ENCODE measurements at places on chromosomes 11 and 22. TPM values are rescaled to one million over a fixed set of nuclear protein-coding genes. Genes with fewer than 3 reads are reported as not detected.

- no peaks in the 10 kb centered on the region for H3K36me3 ChIP-seq
- H3K27ac ChIP-seq = no peak overlapping the region
- no peaks in the 10 kb centered on the region for H3K27me3 ChIP-seq
- DNase-seq = no peak
- no peaks in the 10 kb centered on the region for H3K4me1 ChIP-seq
- no peak overlapping the region for H3K4me3 ChIP-seq
Measured at GRCh38 chr22:48357961-48358360, 1469.7 kb downstream of the BRD1 start.

DNA sequence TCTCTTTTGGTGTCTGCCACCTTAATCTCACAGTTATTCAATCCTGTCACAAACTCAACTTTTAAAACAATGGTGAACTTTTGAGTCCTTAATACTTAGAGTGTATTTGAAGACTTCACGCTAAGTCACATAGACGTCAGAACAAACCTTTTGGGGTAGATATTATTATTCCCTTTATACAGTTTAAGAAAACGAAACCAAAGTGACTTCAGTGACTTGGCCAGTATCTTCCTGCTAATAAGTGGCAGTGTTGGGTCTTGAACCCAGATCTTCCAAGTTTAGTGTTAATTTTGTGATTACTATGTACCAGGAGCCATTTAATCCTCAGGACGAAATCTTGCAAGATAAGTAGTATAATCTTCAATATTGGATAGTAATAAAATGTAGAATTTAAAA is 691 bp downstream of the CEP295 start:
- peak overlapping the region; percentile 69 for H3K27ac ChIP-seq
- no peaks in the 10 kb centered on the region for H3K27me3 ChIP-seq

- H3K4me3 ChIP-seq = no peak overlapping the region
- no peaks in the 10 kb centered on the region for H3K36me3 ChIP-seq
- H3K27ac ChIP-seq = no peak overlapping the region
- no peaks in the 10 kb centered on the region for H3K4me1 ChIP-seq
Measured at GRCh38 chr11:125201525-125202141, 37.1 kb downstream of the PKNOX2 start.

THY1 gene
- total RNA-seq = not detected

EIF1AD gene
- total RNA-seq = 57.0 TPM

KCNJ4 gene
- total RNA-seq = not detected

SLC22A8 gene
- total RNA-seq = not detected

SREBF2 gene
- 190 TPM for total RNA-seq

Data from Karpas-422 (cell line).